ENCODE measurements at places on chromosomes 5 and 9. TPM values are rescaled to one million over a fixed set of nuclear protein-coding genes. Genes with fewer than 3 reads are reported as not detected.

NUTM2F gene
- polyA plus RNA-seq, result not detected

DNA sequence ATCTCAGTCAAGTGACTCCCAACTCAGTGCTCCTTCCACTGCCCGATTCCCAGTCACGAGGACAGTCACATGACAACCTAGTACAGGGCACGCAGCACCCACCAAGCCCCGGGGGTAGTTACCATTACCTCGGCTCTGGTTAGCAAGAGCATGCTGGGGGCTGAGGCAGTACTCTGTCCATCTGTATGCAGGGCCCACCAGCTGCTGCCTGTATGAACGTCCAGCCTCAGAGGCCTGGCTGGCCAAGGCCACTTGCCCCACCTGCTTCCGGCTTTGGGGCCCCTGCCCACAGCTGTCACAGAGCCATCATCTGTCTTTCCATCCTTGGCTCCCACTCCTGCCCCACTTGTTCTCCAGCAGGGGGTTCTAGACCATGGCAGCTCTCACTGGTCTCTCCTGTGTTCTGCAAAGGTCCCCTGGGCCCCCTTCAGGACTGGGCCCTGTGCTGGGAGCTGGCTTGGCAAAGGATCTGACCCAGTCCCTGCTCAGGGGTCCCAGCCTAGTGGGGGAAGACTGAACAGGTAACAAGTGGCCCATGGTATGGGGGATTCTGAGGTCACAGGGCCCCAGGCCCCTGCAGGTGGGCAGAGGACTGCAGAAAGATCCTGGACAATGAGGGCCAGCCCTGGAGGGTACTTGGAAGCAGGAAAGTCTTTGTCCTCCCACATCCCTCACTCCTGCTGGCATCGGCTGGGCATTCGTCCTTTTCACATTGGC, 3.3 kb downstream of the RPL35 start:
- DNase-seq, result no peak

DNA sequence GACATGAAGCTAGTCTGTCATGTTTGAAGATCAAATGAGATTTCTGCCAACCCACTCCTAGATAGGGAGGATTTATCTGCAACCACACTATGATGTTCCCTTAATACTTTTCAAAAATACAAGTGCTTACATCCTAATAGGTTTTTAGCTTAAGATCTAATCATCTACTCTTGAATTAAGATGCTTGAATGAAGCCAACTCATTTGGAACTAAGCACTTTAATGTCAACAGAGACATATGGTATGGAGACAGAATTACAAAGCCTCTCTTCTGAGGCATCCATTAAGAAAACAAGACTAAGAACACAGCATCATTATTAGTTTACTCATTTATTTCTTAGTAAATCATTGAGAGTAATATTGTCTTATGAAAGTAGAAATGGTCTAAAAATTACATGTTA, 139.3 kb upstream of the NFIB start:
- DNase-seq, result no peak

- peak; percentile 22 for DNase-seq
Observed at GRCh38 chr5:87243161-87243844, 24.4 kb upstream of the RASA1 start.

DNA sequence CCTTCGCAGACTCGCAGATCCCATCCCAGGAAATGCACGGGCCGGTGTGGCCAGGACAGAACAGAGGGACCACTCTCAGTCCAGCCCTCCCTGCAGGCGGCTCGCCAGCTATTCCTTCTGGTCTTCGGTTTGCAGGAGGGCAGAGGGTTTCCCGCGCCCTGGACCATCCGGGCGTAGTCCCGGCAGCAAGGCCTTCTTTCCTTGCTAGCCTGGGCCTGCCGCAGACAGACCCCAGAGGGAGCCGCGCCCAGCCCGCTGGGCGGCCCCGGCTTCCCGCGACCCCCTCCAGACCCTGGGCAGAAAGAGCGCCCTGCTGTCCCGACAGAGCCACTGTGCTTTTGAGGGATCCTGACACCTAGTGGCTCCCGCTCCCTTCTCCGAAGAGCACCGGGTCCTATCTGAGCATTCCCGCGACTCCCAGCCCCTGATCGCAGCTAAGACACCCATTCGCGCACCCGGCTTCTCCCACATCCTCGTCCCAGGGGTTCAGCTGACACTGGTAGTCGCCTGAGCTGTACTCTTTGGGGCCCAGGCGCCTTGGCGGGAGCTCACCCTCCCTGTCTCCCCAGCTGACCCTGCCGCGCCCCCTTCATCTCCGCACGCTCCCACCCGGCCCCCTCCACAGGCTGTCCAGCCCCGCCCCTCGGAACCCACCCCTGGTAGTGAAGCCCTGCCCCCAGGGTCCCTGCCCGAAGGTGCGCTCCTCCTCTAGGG, 1.1 kb downstream of the CFAP90 start:
- DNase-seq, result no peak
